ENCODE measurements at places on chromosomes 6 and 20.

GRCh38 chr6:38957426-38957825 lies 91.2 kb upstream of the GLP1R start:
- DNase-seq, result no peak

- DNase-seq, result no peak
These were observed 672.9 kb downstream of the HACE1 start for GRCh38 chr6:104186831-104187230.

- DNase-seq, result no peak
These were observed 445.0 kb downstream of the CDH26 start for GRCh38 chr20:60403105-60403741.

DNA sequence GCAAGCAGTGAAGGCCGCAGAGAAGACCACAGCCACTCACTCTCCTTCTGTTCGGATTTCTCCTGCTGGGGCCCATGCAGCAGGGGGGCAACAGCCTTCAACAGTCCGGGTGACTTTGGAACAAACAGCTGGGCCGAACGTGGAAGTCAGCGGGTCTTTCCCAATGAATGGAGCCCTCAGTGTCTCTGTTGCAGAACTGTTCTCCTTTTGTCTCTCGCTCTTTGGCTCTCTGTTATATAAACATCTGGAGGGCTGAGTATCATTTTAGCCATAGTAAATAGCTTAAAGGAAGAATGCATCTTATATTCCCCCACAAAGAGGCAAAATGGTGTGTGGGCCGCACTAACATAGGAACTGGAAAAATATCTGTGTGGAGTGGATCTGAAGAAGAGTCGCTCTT lies 136.7 kb upstream of the RALGAPA2 start:
- DNase-seq, result no peak

GRCh38 chr6:126781582-126781981 lies 336.9 kb upstream of the RSPO3 start:
- no peak for DNase-seq

- DNase-seq, result no peak
These were observed 120.2 kb upstream of the LOC128125822 start for GRCh38 chr6:63452125-63452524.

DNA sequence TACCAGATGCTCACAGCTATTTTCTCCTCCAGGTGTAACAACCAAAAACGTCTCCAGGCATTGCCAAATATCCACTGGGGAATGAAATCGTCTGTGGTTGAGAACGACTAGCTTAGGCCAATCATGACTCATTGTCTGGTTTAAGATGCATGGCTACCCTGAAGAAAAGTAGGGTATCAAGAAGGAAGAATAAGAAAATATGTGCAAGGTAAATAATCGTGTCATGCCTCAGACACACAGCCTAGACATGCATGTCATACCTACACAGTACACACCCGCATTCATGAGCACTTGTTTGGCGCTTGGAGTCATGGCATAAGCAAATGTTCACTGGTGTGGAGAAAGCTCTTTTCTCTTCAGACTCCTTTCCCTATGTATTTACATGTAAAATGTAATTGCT lies 745.7 kb downstream of the MAFB start:
- DNase-seq, result no peak

GRCh38 chr20:61771805-61772350 lies 293.8 kb downstream of the TAF4 start:
- no peak for DNase-seq

DNA sequence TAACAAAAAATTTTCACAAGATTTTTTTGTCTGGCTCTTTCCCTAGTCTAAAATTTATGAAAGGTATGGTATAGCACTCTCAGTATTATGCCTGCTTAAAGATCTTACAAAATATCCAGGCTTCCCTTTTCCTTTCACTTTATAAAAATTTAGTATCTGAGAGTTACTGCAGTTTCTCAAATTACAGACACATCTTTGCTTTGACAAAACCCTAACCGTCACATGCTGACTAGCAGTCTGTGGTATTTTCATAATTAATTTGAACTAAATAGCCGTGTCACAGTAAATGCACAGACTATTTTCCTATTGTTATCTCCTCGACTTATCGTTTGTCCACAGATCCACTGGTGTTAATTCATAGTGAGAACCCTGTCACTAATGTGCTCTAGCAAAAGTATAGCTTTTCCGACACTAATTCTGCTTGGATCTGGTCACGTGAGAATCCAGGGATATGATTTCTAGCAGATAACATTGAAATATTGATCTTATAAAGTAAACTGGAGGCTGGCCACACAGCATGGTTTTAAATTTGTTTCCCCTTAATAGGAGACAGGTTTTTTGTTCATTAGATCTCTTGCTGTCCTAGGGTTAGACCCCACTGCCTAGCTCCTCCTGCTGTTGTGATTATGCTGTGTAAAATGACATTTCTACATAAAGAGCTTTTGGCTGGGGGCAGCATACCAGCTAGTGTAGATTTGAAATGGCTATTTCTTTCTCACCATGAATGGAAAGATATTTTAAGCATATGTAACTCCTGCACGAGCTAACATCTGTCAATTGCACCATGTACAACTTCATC lies 340.6 kb upstream of the SASH1 start:
- no peak for DNase-seq

- DNase-seq, result no peak
These were observed 59.8 kb downstream of the MRPL14 start for GRCh38 chr6:44067173-44068139.

DNA sequence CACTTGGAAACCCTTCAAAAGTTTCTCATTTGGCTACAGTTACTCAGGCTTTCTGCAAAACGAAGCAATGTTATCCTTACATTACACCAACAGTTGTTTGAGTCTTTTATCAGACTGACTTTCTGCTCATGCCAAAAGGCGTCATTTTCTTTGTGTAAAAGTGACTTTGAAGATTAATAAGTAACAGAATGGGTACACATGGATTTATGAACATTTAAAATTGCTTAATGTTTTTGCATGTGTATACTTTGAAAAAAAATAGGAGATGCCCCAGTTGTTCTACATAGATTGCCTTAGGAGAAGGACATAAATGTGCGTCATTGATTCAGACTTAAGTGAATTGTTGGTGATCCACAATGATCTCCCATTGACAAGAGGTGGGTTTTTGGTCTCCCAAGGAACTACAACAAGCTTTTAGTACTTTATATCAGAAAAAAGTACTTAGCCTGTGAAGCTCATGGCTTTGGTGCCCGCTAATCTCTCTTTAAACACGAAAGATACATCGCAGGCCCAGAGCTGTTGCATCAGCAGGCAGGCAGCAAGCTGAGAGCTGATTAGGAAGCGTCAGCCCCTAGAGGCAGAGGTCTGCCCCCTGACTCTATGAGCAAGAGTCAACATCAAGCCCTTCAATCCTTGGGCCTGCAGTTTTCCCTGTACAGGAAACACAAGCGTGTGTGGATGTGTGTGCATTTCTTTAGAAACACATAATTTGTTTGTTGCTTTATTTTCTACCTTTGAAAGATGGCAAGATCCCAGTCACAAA lies 45.9 kb downstream of the SLC22A3 start:
- no peak for DNase-seq

GRCh38 chr6:1409774-1410465 lies 20.5 kb downstream of the FOXF2 start:
- no peak for DNase-seq

GRCh38 chr6:3326184-3326971 lies 67.6 kb downstream of the PSMG4 start:
- DNase-seq, result no peak
